ENCODE measurements at places on chromosomes 1 and 21.

DNA sequence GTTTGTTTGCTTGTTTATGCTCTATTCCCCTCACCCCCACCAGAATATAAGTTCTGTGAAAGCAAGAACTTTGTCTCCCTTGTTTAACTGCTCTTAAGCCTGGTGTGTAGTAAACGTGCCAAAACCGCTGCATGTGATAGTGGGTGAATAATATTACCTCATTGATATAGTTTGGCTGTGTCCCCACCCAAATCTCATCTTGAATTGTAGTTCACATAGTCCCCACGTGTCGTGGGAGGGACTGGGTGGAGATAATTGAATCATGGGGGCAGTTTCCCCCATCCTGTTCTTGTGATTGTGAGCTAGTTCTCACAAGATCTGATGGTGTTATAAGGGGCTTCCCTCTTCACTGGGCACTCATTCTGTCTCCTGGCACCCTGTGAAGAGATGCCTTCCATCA is 7.6 kb downstream of the LRRC8B start:
- DNase-seq, result no peak

DNA sequence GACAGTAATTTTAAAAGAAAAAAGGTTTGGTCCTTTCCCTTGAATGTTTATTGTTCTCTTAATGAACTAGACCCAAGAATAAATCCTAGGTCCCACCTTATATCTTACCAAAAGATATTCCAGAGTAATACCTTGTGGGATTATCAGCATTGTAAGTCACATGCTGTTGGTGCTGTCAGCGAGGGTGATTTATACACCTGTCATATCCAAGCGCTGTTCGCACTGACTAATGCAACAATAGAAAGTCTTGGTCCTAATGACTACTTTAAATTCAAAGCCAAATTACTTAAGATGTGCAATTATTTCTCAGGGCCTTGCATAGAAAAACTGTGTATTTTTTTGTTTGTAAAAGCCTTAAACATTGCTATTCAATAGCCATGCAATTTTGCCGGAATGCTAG is 6.9 kb downstream of the GPR88 start:
- DNase-seq, result no peak

DNA sequence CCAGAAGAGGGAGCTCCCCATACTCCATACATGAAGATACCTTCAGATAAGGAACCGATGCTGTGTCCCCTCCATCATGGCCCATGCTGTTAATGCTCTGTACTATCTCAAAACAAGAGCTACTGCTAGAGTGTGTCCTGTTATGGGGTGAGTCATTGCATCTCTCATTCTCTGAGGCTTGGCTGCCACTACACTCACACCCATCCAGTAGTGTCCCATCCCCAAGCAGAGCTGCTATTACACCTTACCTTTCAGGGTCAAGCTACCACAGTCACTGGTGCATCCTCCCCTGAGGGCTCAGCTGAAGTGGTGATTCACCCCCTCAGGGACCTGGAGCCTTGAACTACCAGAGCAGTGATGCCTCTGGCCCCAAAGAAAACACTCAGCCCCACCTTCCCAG is 198.5 kb downstream of the PLA2G4A start:
- no peak for DNase-seq

- DNase-seq, result no peak
Observed at GRCh38 chr1:183604815-183605214, 14.6 kb upstream of the NCF2 start.

DNA sequence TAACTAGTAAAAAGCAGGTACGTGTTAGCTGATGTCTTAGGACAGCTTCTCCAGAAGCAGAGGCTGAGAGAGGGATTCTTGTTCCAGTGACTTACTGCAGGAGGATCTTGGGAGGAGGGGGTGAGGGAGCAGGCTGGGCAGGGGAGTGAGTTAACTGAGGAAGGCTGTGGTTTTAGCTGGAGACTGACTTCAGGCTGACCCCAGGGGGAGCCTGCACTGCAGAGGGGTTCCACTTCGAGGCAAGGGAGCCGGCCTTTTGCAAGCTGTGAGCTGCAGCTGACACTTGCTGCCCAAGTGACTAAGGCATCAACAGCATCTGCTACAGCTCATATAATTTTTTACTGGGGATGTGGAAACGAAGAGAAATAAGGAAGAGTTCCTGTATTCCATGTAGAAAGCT is 50.4 kb upstream of the SOD1 start:
- DNase-seq, result no peak

DNA sequence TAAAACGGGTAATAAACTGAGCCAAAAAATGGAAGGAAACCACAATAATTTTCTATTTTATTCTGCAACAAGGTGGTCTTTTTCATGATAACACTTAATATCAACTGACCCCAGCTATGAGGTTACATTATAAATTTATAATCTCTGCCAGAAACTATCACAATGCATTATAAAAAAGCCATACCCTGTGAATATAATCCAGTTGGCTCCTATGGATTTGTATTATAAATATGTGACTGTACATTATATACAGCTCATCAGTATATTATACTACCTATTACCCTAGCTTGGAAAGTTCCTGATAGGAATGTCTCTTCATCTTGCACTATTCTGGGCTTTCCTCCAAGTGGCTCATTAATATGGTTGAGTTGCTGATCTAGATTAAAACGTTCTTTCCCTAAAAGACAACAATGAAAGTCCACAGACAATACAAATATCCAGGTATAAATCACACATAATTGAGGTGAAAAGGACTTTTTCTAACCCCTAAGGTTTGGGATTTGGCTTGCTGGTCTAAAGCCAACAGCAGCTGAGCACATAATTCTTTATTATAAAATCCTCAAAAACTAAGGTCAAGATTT is 487.7 kb downstream of the TTLL7 start:
- DNase-seq, result no peak
